ENCODE measurements at places on chromosomes 12 and 14. TPM values are rescaled to one million over a fixed set of nuclear protein-coding genes. Genes with fewer than 3 reads are reported as not detected.

Gene GZMB
- not detected for total RNA-seq

Gene DHRS2
- not detected for total RNA-seq

Gene HAL
- 1.3 TPM for total RNA-seq

GRCh38 chr12:106774808-106775524 is 484 bp downstream of the RIC8B start:
- no peak for DNase-seq

DNA sequence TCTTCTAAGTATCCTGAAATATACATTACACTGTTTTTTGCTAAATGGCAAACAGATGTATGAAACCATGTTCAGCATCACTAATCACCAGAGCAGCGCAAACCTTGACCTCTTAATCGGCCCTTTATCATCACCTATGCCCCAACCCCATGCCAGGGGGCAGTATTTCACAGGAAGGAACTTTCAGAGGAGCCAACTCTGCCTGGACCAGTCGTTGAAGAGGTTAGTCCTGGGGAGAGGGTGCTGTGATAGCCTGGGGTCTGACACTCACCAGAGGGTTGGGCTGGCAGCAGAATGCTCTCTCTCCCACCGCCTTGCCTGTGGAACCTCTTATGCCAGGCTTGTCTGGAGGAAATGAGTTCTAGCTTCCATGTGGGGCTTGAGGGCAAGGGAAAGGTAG is 411.7 kb downstream of the TMEM117 start:
- DNase-seq, result no peak

DNA sequence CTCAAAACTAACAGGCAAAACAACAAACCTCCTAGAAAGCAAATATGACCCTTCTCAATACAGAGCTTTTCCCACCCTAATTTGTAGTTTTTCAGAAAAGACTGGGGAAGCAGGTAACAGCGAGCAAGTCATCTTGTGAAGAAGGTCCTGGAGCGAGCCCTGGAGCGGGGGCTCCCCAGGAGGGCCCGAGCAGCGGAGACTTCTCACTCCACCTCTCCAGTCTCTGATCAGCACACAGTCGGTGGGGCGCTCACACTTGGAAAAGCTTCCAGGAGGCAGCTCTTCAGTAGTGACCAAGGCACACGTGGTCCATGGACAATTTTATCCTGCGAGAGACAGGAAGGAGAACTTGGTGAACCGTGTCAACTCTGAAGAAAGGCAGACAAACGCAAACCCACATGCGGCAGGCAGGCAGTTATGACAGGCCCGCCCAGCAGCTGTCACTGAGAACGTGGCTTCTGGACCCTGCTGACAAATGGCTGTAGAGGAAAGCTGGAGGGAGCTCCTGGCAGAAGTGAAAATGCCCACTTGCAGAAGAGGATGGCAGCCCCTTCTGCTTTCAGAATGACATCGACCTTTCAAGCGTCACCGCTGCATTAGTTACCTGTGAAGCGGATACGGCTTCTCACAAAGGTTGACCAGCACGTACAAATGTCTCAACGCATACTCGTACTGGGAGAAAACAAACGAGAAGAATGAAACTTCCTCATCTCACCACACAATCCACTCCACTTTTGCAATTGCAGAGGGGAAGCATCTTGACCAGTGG is 44.2 kb downstream of the LGMN start:
- DNase-seq, result peak; percentile 41

- DNase-seq, result no peak
Observed at GRCh38 chr12:70664465-70664881, 27.2 kb upstream of the PTPRB start.

- no peak for DNase-seq
Observed at GRCh38 chr12:49554266-49554665, 13.7 kb downstream of the MCRS1 start.

DNA sequence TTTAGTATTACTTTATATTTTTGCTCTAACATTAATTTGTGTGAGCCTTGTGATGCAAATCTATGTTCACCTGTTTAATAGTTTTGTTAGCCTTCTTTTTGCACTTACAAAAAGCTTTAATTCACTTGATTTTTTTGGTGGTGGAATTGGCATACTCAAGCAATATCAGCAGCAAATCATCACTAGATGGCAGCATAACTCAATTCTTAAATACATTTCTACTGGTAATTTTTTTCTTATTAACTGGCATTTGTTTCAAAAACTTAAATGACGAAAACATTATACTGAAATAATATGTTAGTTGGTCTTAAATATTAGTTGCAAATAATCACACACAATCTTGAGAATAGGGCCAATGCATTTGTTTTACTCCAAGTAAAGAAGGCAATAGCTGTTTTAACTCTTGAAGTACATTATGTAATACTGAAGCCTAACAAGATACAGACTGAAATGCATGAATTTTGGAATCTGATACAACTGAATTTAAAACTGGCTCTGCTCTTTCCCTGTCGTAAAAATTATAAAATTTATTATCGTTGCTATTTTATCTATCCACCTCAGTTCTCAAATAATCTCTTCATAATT is 151.5 kb downstream of the ATXN7L3B start:
- no peak for DNase-seq

Data from gastrocnemius medialis (tissue), 4 donors.